ENCODE measurements at places on chromosomes 11 and 22.

GRCh38 chr22:23060612-23061400, 9.5 kb upstream of the GNAZ start:
- no peak for DNase-seq

DNA sequence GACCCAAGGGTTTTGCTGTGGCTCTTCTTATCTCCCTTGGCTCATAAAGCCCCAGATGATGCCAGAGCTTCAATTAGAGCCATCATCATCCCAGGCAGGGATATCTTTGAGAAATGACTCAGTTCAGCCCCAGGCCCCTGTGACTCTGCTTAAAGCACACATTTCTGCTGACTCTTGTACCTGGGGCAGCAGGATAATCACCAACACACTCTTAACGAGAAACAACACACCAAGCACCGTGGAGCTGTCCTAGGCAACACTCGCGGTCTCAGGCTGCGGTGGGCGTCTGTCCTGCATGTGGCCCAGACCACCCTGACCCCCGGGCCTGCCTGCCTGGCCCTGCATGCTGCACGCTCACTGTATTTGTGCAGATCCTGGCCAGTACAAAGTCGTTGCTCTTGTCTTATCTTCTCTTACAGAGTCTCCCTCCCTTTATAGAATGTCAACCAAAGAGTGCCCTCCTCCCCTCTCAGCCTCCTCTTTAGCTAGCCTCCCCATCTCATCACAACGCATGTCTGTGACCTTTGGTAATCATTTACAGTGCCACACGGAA, 114.2 kb upstream of the PARVA start:
- no peak for DNase-seq

GRCh38 chr11:12693094-12693478, 18.9 kb downstream of the TEAD1 start:
- no peak for DNase-seq

DNA sequence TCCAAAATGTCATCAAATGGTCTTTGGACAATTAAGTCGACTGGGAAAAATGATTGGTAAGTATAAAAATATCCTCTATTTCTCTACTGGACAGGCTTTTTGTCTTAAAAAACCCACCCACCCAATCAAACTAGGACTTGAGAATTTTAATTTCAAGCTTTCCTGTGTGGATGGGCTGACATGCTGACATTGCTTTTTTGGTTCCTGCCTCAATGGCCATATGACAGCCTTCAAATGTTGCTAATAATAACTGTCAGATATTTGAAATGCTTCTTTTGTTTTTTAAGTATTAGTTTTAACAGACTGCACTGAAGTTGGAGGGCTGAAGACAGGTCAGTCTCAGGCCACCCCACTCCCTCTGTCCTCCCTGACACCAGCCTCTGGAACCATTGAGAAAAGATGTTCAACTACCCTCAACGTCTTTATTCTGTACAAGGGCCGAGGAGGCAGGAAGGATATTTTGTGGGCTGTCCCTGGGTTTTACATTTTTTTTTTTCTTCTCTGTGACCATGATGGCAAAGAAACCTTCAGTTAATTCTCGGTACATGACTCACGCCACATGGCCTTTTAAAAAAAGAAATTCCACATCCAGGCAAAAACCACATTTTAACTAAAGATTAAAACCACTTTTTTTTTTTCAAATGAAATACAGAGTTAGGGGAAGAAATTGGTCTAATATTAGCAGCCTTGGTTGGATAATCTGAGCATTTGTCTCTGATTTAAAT, 130.4 kb downstream of the SLC1A2 start:
- no peak for DNase-seq

- no peak for DNase-seq
Measured at GRCh38 chr11:6405052-6405667, 13.7 kb downstream of the APBB1 start.

- DNase-seq = no peak
Measured at GRCh38 chr11:128642571-128642970, 51.3 kb upstream of the FLI1 start.

GRCh38 chr11:32435511-32435941, at the start of gene WT1:
WT1 (minus strand) TSS chr11:32435539.
- DNase-seq = no peak

DNA sequence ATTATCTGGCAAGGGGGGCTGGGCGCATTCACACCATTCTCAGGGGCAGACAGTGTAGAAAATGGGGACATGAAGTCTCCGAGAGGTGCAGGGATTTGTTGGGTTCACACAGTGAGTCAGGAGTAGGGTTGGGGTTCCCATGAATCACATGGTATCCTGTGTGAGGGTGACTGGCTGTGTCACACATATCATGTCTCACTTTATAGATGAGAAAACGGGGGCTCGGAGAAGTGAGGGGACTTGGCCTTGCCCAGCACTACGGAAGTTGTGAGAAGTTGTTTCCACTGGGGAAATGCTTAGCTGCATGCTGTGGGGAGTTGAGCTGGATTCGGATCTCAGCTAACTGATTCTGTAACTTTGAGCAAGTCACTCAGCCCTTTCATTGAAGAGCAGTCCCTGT, 4.2 kb downstream of the GAL3ST3 start:
- no peak for DNase-seq

- no peak for DNase-seq
Measured at GRCh38 chr11:72969894-72970335, 155.7 kb downstream of the ATG16L2 start.

DNA sequence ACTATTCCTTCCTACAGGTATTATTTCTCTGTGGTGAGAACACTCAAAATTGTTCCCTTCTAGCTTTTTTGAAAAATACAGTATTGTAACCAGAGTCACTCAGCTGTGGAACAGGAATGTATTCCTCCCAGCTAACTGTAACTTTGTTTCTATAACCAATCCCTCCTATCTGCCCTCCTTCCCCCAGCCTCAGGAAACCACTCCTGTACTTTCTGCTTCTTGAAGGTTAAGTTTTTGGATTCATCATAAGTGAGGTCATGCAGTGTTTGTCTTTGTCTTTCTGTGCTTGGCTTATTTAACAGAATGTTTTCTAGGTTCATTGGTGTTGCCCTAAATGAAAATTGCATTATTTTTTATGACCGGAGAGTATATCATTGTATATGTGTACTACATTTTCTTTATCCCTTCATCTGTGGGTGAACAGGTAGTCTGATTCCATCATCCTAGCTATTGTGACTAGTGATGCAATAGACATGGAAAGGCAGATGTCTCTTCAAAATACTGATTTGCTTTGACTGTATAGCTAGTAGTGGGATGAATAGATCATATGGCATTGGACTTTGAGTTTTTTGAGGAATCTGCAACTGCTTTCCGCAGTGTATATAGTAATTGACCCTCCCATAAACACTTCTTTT, 112.9 kb upstream of the GRK3 start:
- no peak for DNase-seq

- DNase-seq = no peak
Measured at GRCh38 chr22:35436421-35436820, 36.5 kb downstream of the MCM5 start.

DNA sequence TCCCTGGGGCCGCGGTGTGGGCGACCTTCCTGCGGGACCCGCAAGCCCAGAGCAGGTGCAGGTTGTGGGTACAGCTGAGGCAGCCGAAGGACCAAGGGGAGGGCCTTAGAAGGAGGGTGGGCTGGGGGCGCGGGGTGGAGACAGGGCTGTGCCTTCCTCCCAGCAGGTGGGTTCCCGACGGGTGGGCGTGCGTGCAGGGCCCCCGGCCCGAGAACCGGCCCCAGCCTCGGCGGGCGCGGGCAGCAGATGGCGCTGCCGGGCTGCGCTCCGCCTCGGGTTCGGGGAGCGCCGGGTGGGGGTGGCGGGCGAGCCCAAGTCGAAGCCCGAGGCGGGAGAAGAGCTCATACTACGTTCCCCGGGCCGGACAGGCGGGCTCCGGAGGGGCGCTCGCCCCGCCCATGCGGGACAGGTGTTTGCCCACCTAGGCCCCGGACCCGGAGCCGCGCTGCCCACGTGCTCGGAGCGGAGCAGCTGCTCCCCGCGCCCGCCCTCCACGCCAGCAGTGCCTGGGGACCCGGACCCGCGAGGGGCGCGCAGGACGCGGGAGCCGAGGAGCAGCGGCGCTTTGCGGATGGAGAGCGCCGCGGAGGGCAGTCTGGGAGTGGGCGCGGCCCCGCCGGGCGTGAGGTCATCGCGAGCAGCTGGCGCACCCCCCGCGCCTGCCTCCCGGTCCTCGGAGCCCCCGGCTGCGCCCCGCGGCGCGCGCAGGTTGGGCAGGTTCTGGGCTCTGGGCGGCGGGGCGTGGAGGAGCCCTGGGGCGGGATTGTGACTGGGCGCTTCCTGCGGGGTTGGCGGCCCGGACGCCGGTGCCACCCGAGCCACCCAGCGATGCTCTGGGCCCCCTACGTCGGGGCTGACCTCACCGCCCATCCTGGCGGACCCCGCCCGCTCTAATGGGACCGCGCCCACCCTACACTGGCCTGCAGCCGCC, 25.3 kb downstream of the DUSP8 start:
- DNase-seq = peak; percentile 20

DNA sequence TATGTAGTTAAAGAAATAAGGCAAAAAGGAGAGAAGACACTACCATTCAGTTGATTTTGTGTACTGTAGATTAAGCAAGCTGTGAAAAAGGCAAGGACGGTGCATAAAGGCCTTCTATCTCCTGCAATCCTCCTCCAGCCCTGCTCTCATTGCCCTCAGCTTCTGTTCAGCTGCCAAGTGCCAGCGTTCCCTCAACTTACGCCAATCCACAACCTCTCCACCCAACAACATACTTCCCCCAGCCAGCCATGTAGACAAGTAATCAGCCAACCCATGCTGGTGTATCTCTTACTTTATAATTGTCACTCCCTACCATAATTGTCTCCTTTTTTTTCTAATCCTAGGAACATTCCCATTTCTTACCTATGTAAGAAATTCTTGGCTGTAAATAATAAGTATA, 30.1 kb upstream of the ANO5 start:
- no peak for DNase-seq

GRCh38 chr11:36376009-36376887, 80.2 kb downstream of the PRR5L start:
- no peak for DNase-seq
